ENCODE measurements at places on chromosomes 12 and 14. TPM values are rescaled to one million over a fixed set of nuclear protein-coding genes. Genes with fewer than 3 reads are reported as not detected.

The GLS2 gene
- total RNA-seq, result not detected

DNA sequence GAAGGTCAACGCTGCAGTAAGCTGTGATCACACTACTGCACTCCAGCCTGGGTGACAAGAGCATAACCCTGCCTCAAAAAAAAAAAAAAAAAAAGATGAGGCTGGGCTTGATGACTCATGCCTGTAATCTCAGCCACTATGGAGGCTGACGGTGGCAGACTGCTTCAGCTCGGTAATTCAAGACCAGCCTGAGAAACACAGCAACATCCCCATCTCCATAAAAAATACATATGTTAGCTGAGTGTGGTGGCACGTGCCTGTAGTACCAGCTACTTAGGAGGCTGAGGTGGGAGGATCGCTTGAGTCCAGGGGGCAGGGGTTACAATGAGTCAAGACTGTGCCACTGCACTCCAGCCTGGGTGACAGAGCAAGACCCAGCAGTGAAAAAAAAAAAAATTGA lies 50.4 kb downstream of the GXYLT1 start:
- DNase-seq, result no peak

DNA sequence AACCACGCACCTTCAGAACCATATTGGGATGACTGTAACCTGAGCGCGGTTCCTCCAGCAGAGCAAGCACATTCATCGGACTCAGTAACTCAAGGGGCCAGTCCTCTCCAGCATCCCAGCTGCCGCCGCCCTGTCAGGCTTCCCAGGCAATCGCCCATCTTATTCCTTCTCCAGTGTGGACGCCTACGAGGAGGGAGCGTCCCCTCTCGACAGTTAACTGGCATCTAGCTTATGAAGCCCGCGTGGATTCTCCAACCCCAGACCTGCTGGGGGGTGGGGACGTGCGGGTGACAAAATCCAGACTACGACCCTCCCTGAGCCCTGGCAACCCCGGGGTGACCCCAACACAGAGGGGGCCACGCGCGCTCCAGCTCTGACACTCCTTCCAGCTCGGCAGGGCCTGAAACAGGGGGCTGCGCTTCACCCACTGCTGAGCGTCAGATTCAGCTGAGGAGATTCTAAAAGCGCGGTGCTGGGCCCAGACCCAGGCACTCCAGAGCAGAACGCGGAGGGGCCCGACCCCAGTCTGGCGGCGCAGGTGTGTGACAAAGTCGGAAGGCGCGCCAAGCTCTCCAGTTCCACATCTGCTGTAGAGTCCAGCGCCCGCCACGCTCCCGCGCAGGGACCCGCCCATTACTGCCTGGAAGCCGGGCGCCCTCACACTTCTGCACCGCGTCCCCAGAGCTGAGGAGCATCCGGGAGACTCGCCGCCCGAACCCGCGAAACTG lies 43.9 kb upstream of the ESR2 start:
- DNase-seq, result no peak

GRCh38 chr12:111858778-111859177 lies 16.8 kb downstream of the MAPKAPK5 start:
- no peak for DNase-seq

The TTC7B gene
- 70.3 TPM for total RNA-seq

GRCh38 chr14:38490273-38490672 lies 234.4 kb upstream of the CLEC14A start:
- no peak for DNase-seq

DNA sequence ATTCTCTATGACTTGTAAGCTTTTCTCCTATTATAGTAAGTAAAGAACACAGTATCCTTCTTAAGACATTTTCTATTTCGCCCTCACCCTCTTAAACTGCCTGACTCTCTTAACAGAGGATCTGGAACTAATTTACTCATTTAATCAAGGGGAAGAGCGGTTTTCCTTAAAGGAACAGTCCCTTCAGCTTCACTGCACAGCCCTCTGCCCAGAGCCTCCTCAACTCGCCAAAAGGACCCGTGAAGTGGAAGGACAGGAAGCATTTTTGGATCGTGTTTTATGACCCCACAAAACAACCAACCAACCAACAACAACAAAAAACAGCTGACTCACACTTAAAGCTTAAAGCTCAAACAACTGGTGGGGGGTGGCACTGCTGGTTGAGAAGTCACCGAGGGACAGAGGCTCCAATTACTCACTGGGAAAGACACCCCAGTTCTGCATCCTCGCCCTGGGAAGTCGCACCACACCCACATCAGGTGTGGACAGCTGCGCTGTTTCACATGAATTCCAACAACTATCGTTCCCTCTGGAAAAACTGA lies 35.7 kb downstream of the NID2 start:
- no peak for DNase-seq

GRCh38 chr12:93003531-93004239 lies 74.6 kb upstream of the EEA1 start:
- no peak for DNase-seq

The ZBTB42 gene
- 7.4 TPM for total RNA-seq

DNA sequence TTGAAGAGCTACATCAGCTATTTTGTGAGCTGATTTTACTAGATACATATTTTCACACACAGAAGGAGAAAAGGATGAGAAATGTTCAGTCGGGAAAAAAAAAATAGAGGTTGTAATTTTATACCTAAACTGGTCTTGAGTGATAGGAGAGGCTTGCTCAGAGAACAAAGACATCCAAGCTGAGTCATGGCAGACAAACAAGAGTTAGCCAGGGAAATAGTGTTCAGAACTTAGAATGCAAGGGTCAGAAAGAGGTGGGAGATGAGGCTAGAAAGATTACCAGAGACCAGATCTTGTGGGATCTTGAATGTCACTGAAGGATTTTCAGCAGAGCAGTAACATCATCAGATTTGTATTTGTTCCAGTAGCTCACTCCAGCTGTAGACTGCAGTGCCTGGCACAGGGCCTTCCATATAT lies 121.9 kb upstream of the ATF1 start:
- no peak for DNase-seq

The SOX5 gene
- total RNA-seq, result 2.9 TPM

All from psoas muscle (tissue), 8 donors.